Breast epithelium (tissue), 4 donors: ENCODE measurements at places on chromosomes 12 and 14. TPM values are rescaled to one million over a fixed set of nuclear protein-coding genes. Genes with fewer than 3 reads are reported as not detected.

DNA sequence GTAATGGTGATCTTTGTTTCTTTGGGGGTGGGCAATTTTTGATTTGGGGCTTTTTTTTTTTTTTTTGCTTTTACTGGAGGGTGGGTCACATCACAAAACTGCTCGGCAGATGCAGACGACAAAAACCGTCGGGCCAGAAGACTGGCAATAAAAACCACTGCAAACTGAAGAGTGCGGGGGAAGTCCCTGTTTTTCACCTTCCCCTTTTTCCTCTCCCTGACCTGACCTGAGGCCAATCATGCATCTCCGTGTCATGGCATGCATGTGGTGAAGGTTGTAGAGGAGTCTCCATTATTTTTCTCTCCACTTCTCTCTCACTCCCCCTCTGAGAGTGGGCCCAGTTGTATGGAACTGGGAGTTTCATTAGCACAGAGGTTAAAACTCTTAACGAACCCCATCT is 57.5 kb downstream of the AP5M1 start:
- DNase-seq, result no peak
- H3K4me3 ChIP-seq, result no peak overlapping the region
- H3K27me3 ChIP-seq, result no peaks in the 10 kb centered on the region
- no peaks in the 10 kb centered on the region for H3K36me3 ChIP-seq
- H3K4me1 ChIP-seq, result no peaks in the 10 kb centered on the region

- H3K36me3 ChIP-seq, result no peaks in the 10 kb centered on the region
- no peak overlapping the region for H3K4me3 ChIP-seq
- no peaks in the 10 kb centered on the region for H3K4me1 ChIP-seq
- no peak for DNase-seq
These were observed 365.2 kb downstream of the SEC23A start for GRCh38 chr14:38737686-38738407.

GRCh38 chr12:16605642-16606116 is 283 bp downstream of the LMO3 start:
- no peaks in the 10 kb centered on the region for H3K4me1 ChIP-seq
- no peaks in the 10 kb centered on the region for H3K27me3 ChIP-seq
- DNase-seq, result no peak
- H3K4me3 ChIP-seq, result peak overlapping the region; percentile 68
- H3K36me3 ChIP-seq, result no peaks in the 10 kb centered on the region

- no peaks in the 10 kb centered on the region for H3K36me3 ChIP-seq
- H3K4me1 ChIP-seq, result peaks cover 3% of the 10 kb centered on the region
- no peaks in the 10 kb centered on the region for H3K27me3 ChIP-seq
- peak overlapping the region; percentile 92 for H3K27ac ChIP-seq
- peak overlapping the region; percentile 79 for H3K4me3 ChIP-seq
These were observed 693 bp downstream of the MAP3K9 start for GRCh38 chr14:70808416-70809224.

DNA sequence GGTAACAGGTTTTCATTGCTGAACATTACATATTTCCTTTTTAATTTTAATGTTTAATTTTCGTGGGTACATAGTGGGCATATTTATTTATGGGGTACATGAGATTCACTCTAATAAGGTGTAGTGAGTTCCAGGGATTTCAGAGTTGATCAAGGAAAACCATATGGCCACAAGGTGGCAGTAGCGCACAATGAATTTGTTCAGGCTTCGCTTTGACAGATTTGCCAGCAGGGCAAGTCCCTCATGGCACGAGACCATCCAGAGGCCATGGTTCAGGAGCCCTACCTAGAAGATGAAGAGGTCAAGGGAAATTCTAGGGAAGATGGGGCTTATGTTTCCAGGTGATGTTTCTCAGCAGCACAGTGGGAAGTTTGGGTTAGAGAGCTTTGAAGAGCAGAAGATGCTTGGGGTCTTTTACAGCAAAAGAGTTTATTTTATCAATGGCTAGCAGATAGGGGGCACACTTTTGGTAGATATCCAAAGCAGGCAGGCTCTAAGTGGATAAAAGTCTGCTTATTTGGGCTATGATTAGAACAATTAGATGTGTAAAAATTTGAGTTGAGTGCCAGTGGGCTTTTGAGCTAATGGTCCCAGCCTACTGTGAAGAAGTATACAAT is 1004.4 kb downstream of the AACS start:
- no peaks in the 10 kb centered on the region for H3K36me3 ChIP-seq
- no peaks in the 10 kb centered on the region for H3K4me1 ChIP-seq
- DNase-seq, result no peak
- H3K4me3 ChIP-seq, result no peak overlapping the region
- no peak overlapping the region for H3K27ac ChIP-seq

DNA sequence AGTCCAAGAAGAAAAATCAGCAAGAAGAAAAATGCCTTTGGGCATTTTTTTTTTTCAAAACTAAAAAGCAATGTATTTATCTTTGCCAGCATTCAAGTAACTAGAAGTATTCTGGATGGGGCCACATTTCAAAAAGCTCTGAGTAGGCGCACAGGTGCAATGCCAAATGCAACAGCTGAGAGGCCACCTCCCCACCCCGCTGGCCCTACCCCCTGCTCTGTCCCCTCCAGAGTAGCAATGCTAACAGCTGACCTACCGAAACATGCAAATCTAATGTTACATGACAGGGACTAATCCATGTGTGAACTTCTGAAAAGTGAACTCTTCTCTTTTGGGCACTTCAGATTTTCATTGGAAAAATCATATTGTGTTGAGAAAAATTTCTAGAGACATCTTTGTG is 153.7 kb upstream of the SLC38A2 start:
- no peak overlapping the region for H3K4me3 ChIP-seq
- no peaks in the 10 kb centered on the region for H3K27me3 ChIP-seq
- no peaks in the 10 kb centered on the region for H3K4me1 ChIP-seq
- no peak for DNase-seq

The PSME1 gene
- 91.1 TPM for total RNA-seq

The FOXG1 gene
- not detected for total RNA-seq
